ENCODE measurements at places on chromosomes 5 and 9.

- H3K27ac ChIP-seq: no peak overlapping the region
- no peak for DNase-seq
- H3K27me3 ChIP-seq: peaks cover 25% of the 10 kb centered on the region
- no peaks in the 10 kb centered on the region for H3K36me3 ChIP-seq
- H3K4me1 ChIP-seq: no peaks in the 10 kb centered on the region
- H3K4me3 ChIP-seq: no peak overlapping the region
Measured at GRCh38 chr9:133637451-133638055, 1.4 kb downstream of the DBH start.

DNA sequence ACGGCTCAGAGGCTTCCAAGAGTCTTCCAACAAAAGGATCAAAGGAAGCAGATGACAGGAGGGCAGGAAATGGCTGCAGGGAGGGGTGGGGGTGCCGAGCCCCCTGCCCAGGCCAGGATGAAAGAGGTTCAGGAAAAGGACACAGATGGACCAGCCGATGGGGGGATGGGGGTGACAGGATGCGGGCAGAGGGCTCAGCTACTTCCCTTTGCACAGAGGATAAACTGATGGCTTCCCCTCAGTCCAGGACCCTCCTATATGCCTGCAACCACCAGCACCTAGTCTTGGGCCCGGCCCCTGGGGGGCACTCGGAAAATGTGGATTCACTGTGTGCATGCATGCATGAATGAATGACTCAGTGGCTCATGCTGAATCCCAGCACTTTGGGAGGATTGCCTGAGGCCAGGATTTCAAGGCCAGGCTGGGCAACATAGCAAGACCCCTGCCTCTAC lies 148.2 kb downstream of the C9orf50 start:
- H3K27me3 ChIP-seq: no peaks in the 10 kb centered on the region
- DNase-seq: no peak
- H3K36me3 ChIP-seq: no peaks in the 10 kb centered on the region

- H3K36me3 ChIP-seq: no peaks in the 10 kb centered on the region
- DNase-seq: no peak
- no peak overlapping the region for H3K27ac ChIP-seq
- no peaks in the 10 kb centered on the region for H3K4me1 ChIP-seq
- no peak overlapping the region for H3K4me3 ChIP-seq
Measured at GRCh38 chr9:20511686-20512085, 110.6 kb downstream of the MLLT3 start.

DNA sequence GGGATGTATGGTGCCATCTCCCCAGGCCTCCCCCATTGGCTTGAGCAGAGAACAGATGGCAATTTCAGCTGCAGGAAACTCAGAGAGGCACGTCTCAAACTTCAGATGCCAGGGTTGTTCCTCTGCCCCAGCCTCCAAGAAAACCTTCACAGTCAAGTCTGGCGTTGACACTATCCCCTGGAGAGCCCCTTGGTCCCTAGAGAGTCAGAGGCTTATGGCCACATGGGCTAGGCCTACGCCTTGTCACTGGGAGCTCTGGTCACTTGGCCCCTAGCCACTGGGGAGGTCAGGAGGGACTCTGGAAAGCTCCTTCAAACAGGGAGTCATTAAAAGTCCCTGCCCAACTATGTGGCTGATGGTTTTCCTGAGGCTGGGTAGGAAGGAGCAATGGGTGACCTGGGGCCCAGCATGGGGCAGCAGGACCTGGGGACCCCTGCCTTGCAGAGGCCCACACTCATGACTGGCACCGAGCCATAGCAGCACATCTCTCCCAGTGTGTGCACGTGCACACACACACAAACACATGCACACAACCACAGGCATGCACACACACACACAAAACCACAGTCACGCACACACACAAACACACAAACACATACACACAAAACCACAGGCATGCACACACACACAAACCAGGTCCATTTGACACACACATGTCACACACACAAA lies 144.2 kb downstream of the GADD45G start:
- H3K4me3 ChIP-seq: no peak overlapping the region
- no peak overlapping the region for H3K27ac ChIP-seq
- H3K27me3 ChIP-seq: no peaks in the 10 kb centered on the region
- no peaks in the 10 kb centered on the region for H3K36me3 ChIP-seq

DNA sequence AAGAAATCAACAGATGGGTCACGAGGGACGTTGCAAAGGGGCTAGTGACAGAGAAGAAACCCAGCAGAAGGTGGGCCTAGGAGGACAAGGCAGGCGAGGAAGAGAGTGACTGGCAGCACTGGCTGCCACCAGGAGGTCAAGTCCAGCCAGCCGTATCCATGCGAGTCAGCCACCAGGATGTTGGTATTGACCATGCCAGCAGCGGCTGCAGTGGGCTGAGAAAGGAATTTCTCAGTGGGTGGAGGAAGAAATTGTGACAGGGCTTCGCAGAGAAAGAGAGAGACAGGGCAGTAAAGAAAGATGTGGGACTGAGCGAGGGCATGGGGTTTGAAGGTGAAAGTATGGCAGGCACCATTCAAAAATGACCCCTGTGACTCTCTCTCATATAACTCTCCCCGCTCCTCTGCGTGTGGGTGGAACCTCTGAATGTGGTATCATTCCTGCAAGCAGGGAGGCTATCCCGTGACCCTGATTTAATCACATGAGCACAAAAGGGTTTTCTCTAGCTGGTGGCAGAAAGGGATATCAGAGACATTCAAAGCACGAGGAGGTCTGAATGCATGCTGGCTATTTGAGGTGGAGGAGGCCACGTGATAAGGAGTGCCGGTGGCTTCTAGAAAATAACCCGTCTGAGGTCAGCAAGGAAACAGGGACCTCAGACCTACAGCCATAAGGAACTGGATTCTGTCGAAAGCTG lies 45.4 kb upstream of the FBXW11 start:
- H3K27me3 ChIP-seq: no peaks in the 10 kb centered on the region
- H3K27ac ChIP-seq: peak overlapping the region; percentile 48
- no peaks in the 10 kb centered on the region for H3K36me3 ChIP-seq
- no peaks in the 10 kb centered on the region for H3K4me1 ChIP-seq
- no peak overlapping the region for H3K4me3 ChIP-seq

DNA sequence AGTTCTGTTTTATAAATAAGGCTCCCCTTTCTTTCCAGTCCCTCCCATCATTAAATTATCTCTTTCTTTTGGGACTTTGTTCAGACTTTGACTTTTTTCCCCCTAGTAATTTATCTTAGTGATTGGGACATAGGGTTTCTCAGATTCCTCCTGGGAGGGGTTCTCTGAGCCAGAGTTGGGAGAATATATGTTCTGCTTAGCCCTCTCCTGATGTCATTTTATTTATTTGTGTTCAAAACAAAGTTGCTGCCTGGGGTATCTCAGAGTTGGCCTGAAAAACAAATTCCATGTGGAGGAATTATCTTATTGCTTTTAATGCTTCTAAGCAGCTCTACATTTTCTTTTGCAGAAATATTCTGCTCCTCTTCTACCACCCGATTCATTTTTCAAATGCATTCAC lies 211.0 kb downstream of the PCSK5 start:
- H3K27ac ChIP-seq: no peak overlapping the region
- DNase-seq: no peak
- no peaks in the 10 kb centered on the region for H3K27me3 ChIP-seq
- no peak overlapping the region for H3K4me3 ChIP-seq
- H3K4me1 ChIP-seq: no peaks in the 10 kb centered on the region

DNA sequence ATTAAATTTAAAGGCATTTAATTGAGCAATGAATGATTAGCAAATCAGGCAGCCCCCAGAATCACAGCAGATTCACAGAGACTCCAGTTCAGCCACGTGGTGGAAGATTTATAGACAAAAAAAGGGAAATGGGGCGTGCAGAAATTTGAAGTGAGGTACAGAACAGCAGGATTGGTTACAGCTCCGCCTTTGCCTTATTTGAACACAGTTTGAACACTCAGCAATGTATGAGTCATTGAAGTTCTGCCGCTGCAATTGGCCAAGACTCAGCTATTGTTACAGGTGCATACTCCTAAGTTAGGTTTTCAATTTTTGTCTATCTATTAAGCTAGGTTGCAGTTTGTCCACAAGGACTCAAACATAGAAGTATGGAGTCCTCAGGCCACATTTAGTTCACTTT lies 157.7 kb upstream of the SLC12A2 start:
- H3K4me1 ChIP-seq: no peaks in the 10 kb centered on the region
- DNase-seq: no peak
- peak overlapping the region; percentile 60 for H3K27ac ChIP-seq
- H3K36me3 ChIP-seq: no peaks in the 10 kb centered on the region
- no peaks in the 10 kb centered on the region for H3K27me3 ChIP-seq
- H3K4me3 ChIP-seq: no peak overlapping the region
